Foreskin keratinocyte (primary cell): ENCODE measurements at places on chromosomes 3 and 15.

DNA sequence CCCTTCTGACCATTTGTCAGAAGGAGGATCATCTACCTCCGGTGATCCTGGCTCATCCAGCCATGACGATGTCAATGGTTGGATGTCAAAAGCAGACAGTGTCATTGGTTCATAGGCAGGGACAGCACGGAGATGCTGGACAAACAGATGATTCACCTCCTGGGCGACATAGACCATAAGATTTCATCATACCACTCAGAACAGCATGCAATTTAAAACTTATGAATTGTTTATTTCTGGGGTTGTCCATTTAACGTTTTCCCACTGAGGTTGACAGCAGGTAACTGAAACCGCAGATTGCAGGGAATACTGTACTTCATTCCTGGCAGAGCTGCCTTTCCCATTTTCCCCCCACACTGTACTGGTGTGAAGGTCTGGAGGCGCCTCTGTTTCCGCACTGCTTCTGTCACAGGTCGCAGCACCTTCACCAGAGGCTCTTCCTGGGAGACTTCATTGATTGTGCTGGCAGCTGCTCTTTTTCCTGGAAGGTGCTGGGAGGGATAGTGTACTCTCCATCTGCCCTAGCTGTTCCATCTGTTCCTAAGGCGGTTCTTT lies 32.5 kb upstream of the TMOD3 start:
- DNase-seq: no peak

- no peak for DNase-seq
Observed at GRCh38 chr3:54960082-54960481, 32.2 kb upstream of the LRTM1 start.

DNA sequence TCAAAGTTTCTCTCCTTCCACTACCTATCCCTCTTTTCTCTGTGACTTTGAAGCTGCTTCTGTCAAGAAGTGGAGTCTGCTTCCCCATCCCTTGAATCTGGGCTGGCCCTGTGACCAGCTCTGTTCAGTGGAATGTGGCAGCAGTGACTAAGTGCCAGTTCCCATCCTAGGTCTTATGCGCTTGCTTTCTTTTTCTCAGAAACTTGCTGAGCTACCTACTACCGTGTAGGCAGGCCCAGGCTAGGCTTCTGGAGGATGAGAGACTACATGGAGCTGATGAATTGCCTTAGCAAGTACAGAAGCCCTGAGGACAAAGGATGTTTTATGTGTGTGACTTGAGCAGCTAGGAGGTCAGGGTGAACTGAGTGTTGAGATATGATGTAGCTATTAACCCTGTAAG lies 123.2 kb downstream of the PDCD6IP start:
- no peak for DNase-seq

DNA sequence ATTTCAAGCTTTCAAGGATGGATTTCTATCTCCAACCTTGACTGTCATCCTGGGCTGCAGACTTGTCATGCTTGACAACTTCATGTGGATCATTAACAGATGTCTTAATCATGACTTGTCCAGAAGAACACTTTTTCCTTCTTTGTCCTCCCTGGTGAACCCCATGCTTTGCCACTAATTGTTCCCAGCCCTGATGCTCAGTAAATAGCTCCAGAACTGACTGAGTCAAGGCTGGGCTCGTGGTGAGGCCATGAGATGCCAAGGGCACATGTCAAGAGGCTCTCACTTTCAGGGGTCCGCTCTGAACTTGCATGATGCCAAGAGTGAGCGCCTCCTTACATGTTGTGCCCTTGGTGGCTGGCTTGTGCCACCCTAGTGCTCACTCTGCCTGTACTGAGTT lies 48.9 kb upstream of the KY start:
- DNase-seq: no peak

- DNase-seq: no peak
Observed at GRCh38 chr3:66618066-66618465, 117.2 kb upstream of the LRIG1 start.

GRCh38 chr3:38130631-38131065 lies 6.3 kb downstream of the ACAA1 start:
- no peak for DNase-seq

- peak; percentile 61 for DNase-seq
Observed at GRCh38 chr15:78618490-78618934, 2.3 kb downstream of the CHRNA3 start.

GRCh38 chr3:25665315-25666280 lies 891 bp upstream of the TOP2B start:
- no peak for DNase-seq

DNA sequence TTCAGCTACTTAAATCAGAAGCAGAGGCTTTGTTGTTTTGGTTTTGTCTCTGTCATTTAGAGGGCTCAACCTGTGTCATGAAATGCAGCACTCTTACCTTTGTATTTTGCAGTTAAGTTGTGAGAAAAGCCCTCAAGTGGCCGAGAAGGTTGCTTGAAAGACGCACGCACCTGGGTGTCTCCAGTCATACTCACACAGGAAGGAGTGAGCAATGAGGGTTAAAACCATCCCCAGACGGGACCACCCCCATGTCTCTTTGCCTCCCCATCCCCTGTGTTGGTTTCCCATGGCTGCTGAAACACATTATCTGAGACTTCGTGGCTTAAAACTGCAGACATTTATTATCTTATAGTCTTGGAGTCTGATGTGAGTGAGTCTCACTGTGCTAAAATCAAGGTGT lies 376.1 kb upstream of the CFAP20DC start:
- no peak for DNase-seq

DNA sequence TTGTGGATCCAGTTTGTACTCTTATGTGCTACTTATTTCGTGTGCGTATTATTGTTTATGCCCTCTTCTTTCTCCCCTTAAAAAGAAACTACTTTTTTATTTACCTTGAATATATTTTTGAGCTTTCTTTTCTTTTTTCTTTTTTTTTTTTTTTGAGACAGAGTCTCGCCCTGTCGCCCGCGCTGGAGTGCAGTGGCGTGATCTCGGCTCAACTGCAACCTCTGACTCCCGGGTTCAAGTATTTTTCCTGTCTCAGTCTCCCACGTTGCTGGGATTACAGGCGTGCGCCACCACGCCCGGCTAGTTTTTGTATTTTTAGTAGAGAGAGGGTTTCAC lies 1.5 kb downstream of the SLC25A38 start:
- no peak for DNase-seq

- DNase-seq: peak; percentile 92
Observed at GRCh38 chr3:58526515-58526957, 10.5 kb downstream of the ACOX2 start.

DNA sequence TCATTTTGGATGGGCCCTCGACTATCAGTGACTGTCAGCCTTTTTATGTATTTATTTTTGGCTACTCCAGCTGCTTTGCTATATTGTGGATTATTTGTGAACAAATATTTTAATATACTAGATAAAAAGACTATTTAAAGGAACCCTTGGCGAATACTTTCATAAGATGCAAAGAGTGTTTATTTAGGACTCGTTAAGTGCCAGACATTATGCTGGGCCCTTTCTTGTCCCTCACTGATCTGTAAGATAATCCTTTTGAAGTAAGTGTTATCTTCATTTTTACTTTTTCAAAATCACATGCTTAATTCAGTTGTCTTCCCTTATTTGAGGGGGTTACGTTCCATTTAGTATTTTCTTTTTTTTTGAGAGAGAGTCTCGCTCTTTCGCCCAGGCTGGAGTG lies 376.8 kb upstream of the C2CD4B start:
- no peak for DNase-seq

DNA sequence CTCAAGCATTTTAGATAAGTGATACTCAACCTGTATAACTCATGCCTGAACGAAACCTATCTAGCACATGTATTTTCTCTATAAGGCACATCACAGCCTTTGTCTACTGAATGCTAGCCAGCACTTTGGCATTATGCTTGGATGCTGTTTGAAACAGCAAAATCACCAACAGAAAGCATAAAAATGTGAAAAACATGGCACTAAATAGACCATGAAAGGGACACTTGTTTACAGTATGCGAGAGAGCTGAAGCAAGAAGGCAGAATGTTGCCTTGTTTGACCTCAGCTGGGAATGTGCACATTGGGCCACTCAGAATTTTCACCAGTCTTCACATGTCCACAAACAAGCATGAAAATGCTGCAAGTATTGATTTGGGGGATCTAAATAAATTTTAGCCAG lies 59.5 kb downstream of the MINDY2 start:
- no peak for DNase-seq

- peak; percentile 45 for DNase-seq
Observed at GRCh38 chr15:32803631-32804030, 85.8 kb downstream of the GREM1 start.

DNA sequence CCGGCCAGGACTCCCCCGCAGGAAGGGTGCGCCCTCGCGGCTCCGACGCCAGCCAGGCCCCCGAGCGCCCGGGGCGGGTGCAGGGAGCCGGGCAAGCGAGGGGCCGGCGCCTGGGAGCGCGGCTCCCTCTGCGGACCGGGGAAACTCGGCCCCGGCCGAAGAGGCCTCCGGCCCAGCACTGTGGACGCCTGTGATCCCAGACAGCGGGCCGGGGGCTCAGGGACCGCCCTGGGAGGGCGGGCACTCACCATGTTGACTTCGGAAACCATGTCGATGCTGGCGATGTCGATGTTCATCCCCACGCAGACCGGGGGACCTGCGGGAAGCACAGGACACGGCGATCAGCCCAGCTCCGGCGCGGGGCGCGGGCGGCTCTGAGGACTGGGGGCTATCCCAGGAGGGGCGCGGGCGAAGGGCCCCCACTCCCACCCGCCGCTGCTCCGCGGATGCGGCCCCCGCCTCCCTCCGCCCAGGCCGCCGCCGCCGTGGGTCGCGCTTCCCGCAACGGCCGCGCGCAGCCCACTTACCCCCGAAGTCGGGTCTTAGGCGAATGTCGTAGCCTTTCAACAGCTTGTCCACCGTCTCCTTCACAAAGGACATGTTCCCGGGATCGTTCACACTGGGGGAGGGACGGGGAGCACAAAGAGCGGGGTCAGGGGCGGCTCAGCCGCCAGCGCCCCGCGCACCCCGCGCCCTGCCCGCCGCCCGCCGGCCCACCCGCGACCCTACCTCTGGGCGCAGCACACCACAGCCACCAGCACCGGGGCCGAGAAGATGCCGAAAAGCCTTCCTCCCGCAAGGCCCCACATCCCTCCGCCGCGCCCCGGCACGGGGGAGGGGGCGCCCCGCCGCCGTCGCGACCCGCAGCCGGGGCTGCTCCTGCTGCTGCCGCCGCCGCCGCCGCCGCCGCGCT lies at the start of gene GABRB3:
GABRB3 (minus strand) TSS at position 913 of the 913 bp plus-strand sequence.
- DNase-seq: no peak

- DNase-seq: no peak
Observed at GRCh38 chr3:54294214-54294613, 171.9 kb downstream of the CACNA2D3 start.

DNA sequence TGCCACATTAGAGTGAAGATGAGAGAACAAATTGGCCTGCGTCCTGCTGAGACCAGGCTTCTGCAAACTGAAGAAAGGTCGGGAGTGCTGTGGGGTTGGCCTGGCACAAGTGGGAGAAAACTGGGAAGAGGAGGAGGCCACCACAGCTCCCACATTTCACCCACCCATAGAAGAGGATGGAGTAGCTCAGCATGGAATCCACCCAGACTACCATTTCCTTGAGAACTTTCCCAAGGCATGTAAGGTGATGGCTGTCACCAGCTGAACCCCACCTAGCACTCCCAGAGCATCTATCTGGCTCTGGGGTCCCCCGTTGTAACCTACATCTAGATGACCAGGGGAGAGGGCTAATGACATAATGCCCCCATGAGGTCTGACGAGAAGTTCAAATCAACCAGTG lies 120.4 kb upstream of the TRIM42 start:
- DNase-seq: no peak

DNA sequence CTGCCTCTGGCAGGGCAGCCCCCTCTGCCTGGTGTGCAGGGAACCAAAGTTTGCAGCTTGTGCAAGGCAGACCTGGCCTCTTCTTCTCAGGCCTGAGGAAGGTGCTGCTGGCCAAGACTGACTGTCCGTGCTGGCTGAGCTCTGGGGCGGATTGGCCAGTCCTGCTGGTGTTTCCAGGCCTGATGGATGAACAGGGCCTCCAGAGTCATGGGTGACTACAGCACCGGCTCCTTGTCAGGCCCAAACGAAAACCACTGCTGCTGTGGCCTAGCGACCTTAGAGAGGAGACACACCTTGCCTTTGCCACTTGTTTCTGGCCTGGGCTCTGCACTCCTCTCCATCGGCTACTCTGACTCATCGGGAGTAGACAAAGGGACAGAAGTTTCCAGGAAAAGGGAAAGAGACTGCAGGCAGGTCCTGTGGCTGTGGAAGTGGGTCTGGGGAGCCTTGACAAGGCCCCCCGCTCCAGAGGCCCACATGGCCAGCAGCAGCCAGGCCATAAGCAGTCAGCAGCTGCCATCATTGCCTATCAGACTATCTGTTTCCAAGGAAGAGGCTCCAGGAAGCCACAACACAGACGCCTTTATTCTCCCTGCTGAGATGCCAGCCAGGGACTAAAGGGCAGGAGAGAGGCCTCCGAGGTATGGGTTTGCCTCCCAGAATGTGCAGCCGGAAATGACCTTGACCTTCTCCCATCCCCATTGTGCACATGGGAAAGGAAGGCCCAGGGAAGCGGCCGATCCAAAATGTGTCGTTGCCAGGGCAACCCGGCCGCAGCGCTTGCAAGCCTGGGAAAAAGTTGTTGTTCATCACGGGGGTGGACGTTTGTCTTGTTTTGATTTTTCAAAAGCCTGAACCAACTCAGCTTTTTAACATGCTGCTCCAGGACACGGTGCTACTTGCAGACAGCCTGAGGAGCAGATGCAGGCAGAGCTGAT lies 160.5 kb downstream of the CHSY1 start:
- DNase-seq: no peak

GRCh38 chr3:15467227-15468181 lies 40.1 kb downstream of the EAF1 start:
- DNase-seq: no peak

GRCh38 chr3:42169579-42170120 lies 78.5 kb downstream of the TRAK1 start:
- DNase-seq: no peak

- no peak for DNase-seq
Observed at GRCh38 chr15:62983956-62984355, 58.6 kb upstream of the TPM1 start.

GRCh38 chr3:121690777-121691405 lies 30.2 kb upstream of the HCLS1 start:
- DNase-seq: no peak

DNA sequence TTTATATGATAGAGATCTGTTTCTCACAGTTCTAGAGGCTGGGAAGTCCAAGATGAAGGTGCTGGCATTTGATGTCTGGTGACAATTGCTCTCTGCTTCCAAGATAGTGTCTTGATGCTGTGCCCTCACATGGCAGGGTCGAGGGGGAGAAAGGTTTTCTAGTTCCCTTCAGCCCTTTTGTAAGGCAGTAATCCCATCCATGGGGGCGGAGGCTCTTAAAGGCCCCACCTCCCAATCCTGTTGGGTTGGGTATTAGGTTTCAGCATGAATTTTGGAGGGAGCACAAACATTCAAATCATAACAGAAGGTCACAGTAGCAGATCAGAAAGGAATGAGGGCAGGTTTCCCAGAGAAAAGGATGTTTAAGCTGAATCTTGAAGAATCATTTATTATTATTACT lies 601.7 kb upstream of the ZNF717 start:
- DNase-seq: no peak

- no peak for DNase-seq
Observed at GRCh38 chr3:157087780-157088600, 72.0 kb downstream of the CCNL1 start.
